ENCODE measurements at places on chromosomes 3 and 15.
A peak's percentile ranks its signal among the peaks of the same experiment; 100 is the strongest.

- DNase-seq, result no peak
These were observed 372.2 kb upstream of the MCTP2 start for GRCh38 chr15:93859176-93859575.

DNA sequence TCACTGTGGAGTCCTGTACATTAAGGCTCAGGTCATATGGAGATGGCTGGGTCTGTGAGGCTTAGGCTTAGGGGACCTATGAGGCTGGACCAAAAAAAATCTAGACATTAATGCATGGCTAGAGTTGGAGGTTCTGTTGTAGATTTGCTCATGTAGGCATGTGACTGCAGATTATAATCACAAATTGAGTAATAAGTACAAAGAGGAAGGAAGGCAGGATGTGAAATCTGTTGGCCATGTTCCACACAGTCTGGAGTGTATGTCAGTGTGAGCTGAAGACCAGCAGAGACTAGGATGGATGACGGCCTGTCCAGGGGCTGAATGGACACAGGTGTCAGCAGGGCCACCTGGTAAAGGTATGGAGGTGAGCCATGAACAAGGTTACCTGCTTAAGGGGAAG is at the start of gene ST3GAL6:
TSS of gene ST3GAL6 (plus strand) at position 265 of the 400 bp plus-strand sequence. CDS start 5,101 bp downstream, outside the sequence.
- DNase-seq, result no peak

DNA sequence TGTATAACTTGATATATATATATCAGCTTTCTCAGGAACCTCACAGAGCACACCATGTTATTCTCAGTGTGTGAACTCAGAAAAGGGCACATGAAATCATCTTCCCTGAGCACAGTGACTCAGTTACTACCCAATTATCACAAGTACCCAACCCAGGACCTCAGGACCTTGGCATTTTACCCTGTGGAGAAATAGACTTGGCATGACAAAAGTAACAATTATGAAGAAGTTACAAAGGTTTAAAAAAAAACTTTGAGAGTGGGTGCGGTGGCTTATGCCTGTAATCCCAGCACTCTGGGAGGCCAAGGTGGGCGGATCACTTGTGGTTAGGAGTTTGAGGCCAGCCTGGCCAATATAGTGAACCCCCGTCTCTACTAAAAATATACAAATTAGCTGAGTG is 52.4 kb downstream of the ONECUT1 start:
- DNase-seq, result no peak

GRCh38 chr3:138222942-138223287 is 35.8 kb downstream of the ARMC8 start:
- DNase-seq, result no peak

DNA sequence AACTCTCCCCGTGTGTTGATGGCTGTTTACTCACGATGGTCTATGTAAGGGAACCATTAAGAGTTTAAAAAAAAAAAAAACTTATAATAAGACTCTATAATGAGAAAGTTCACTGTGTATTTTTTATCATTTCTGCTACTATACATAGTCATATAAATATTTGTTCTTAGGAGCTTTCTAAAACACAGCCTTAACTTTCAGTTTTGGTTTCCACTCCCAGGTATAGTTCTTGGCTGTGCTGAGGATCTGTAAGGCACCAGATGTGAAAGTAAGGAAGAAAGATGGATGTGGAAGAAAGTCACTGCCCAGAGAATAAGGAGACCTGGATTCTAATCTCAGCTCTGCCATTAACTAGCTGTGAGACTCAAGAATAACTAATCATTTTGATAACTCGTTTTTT is 101.9 kb upstream of the THBS1 start:
- no peak for DNase-seq

- no peak for DNase-seq
These were observed 19.1 kb downstream of the IREB2 start for GRCh38 chr15:78457101-78457500.

DNA sequence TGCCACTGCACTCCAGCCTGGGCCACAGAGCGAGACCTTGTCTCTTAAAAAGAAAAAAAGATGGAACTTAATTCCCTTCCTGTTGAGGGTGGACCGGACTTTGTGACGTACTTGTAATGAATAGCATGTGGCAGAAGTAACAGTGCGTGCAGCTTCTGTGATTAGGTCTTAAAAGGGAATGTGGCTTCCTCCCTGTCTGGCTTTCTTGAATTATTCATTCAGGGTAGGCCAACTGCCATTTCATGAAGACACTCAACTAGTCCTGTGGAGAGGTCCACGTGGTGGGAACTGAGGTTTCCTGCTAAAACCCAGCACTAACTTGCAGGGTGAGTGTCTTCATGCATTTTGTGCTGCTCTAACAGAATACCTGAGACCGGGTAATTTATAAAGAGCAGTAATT is 98.9 kb upstream of the PIAS1 start:
- DNase-seq, result no peak

DNA sequence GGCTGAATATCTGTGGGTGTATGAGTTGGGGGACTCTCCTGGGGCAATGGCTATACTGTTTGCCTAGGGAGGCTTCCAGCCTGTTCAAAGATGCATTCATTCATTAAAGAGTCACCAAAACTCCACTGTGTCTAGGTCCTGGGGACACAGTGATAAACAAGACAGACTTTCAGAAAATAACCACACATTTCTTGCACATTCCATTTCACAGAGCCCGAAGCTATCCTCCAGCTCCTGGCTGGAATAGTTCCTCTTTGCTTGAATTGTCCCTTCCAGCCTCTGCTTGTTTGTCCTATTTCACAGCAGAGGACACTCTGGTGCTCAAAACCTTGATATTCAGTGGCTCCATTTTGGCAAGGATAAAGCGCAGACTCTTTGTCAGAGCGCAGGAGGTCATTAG is 61.7 kb upstream of the ITGA11 start:
- DNase-seq, result peak; percentile 10

DNA sequence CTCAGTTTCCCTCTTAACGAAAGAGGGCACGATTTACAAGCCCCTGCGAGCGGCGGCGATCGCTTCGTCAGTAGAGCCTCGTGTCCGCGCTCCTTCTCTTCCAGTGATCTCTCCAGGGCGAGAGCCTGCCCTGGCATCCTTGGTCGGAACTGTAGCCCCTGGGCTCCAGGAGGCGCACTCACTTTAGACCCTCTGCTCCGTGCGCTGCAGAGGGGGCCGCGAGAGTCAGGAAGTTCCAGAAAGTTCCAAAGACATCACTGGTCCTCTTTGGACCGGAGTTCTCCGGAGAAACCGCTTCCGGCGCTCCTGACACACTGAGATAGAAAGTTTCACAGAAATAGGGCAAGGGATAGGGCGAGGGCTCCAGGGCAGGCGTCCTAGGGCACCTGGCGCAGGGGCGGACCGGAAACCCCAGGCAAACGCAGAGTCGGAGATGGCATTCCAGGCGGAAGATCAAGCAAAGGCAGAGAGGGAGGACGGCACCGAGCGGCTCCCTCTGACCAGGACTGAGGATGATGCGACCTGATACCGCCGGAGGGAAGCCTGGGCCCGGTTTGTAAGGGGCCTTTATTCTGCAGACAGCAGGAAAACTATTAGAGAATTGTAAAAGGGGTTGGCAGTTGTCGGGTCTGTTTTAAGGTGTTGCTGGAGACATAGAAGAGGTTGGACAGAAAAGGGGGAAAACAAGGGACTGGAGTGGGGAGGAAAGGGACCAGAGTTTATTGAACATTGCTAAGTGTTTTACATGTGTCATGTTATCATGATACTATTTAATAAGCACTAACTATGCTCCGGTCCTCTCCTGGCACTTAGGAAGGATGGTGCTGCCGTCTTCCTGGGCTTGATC is 1.3 kb upstream of the CPEB1 start:
- no peak for DNase-seq

- DNase-seq, result no peak
These were observed 33.2 kb downstream of the HDAC11 start for GRCh38 chr3:13513051-13513912.

DNA sequence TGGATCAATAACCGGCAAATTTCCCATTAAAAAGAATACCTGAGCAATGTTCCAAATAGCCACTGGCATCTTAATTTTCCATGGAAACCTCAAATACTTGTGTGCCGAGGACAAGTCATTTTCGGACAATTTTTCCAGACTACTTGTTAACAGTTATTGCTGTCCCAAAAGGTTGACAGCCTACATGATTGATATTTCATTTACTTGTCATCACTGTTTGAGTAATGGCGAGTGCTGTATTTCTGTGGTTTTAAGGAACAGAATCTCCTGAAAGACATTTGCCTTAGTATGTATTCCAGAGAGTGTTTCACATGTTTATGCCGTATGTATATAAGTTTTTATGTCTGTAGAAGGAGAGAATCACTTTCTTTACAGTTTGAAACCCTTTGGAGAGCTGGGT is 36.7 kb downstream of the MAP2K5 start:
- DNase-seq, result no peak

DNA sequence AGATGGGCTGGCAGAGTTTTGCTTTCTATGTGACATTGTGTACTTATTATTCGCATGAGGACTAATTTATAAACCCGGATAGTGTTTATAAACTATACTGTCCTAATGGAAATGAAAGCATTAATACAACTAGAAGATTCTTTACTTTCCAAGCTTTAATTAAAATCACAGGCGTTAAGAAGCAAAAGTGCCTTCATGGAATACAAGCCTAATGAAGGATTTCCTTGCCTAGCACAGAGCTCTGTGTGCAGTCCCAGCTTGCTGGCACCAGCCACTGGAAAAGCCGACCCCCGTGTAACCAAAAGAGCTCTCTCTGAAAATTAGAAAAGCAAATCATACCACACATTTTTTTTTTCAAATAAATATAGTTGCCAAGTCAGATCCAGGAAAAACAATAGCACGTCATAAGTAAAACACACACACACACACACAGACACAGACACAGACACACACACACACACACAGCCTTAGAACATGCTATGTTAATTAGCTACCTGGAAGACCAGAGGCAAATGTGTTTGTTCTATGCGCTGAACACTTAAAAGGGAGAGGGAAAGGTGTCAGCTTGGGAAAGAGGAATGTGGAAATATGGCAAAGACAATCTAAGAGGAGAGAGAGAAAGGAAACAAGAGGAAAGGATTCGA is 1084.2 kb downstream of the TUSC7 start:
- no peak for DNase-seq

DNA sequence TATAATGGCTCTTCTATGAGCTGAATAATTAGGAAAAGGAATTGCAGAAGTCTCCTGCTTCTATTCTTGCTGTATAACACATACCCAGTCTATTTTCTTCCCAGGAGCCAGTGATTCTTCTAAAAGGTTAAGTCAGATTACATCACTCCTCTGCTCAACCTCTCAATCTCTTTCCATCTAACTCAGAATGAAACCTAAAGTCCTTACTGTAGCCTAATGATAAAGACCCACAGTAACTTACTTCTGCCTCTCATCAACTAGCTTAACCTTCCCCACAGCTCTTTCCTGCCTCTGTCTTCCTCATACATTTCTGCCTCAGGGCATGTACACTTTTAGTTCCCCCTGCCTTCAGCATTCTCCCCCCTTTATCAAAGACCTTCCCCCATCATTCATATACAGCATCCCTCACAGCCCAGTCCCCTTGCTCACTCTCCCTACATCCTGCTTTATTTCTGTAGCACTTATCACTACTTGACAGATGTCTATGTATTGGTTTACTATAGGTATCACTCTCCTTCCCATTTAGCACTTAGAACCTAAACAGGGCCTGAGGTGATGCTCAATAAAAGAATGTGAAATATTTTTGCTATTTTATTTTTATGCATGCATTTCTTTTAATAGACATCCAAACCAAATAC is 28.5 kb upstream of the CMTM6 start:
- no peak for DNase-seq

- DNase-seq, result no peak
These were observed 23.9 kb downstream of the ILDR1 start for GRCh38 chr3:121998030-121998580.

DNA sequence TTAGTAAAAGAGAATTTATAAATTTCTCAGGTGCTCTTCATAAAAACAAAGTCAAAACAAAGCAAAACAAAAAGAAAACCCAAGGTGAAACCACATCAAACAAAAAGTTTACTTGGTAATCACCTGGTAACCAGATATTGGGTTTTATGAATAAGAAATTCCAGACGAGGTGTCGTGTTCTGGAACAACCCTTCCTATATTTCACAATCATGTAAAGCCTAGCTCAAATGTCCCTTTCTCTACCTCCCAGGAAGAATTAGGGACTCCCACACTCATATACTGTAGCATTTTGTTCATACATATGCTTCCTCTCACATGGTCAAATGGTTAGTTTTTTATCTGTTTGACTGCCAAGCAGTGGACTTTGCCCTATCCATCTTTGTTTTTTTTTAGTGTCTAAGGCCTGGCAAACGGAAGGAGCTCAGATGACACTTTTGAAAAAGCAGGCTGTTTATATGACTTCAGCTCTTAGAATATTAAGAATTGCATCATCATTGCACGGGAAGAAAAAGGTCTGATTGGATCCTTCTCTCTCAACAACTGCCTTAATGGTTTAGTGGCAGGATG is 326.7 kb upstream of the TBL1XR1 start:
- DNase-seq, result no peak

- DNase-seq, result no peak
These were observed 6.2 kb downstream of the CORO2B start for GRCh38 chr15:68584756-68585573.

DNA sequence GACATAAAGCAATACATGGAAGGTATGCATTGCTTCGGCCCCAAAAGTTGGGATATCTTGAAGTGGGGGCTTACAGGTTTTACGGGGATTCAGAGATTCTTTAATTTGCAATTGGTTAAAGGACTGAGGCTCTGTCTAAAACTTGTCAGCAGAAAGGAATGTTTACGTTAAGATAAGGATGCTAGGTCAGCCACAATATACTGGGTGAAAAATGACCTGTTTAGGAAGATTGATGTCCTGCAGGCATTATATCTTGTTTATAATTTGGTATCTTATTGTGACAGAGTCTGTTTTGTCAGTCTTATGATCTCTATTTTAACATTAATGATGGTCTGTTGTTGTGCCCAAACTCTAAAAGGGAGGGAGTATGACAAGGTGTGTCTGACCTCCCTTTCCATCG is 15.3 kb upstream of the CCNDBP1 start:
- DNase-seq, result no peak

GRCh38 chr3:106675451-106675850 is 701.8 kb upstream of the CCDC54 start:
- DNase-seq, result no peak

GRCh38 chr15:36172955-36173354 is 406.5 kb upstream of the CDIN1 start:
- no peak for DNase-seq

DNA sequence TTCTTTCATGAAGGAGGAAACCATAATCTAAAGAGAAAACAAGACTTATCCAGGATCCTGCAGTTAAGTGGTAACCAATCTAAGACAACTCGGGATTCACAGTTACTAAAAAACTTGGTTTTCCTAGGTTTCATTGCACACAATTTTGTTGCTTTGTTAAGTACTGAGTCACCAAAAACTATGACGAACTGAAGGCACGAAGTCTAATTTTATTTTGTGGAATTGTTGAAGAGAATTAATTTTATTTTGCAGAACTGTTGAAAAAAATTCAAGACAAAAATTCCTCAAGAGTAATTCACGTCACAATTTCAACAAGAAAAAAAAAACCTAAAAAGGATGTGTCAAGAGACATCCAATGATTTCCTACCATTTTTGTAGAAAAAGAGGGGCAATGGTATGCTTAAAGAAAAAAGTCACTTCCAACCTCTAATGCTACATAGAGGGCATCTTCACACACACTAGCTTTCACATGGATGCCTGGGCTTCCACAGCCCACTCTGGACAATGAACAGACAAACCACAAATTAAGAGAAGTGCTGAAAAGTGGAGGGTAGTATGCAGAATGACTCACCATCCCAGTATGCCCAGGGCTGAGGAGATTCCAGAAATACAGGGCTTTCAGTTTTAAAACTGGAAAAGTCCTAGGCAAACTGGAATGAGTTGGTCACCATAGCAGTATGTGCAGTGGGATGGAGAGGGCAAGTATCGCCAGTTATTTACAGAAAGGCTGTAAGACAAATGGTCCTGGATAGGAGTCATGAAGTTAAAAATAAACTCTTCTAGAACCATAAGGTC is 29.2 kb downstream of the PLOD2 start:
- no peak for DNase-seq

- no peak for DNase-seq
These were observed 1.7 kb downstream of the LRRC3B start for GRCh38 chr3:26624209-26624765.

Data from ureter (tissue), 1 donor.